Hippocampal formation (tissue), 2 donors: ENCODE measurements at places on chromosomes 2 and 18.

DNA sequence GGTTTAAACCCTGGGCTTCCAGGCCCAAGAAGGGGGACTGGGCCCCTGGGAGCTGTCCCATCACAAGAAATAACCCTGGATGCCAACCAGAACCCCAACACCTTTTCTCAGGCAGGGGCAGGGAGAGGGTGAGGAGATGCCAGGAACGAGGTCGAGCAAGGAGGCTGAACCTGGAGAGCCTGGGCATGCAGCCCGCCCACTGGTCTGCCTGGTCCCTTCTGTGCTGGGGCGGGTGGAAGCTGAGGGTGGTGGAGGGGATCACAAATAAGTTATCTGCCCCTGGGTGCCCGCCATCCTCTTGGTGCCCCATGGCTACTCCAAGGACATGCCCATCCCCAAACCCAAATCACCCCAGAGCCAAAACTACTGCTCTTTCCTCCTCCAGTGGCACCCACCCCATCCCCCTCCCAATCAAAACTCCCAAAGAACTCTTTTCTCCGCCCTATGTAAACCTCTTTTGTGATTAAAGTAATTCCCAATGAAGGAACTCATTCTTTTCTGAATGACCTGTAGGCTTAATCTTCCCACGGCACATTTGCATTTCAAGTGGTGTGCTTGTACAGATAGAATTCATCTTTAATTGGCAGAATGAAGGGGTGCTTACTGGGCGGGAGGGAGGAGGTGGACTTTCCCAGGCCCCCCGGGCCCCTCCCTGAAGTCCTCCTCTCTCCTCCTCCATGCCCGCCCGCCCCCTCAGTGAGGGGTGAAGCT lies 47.9 kb downstream of the EFR3B start:
- DNase-seq = no peak

GRCh38 chr18:25229920-25230319 lies 122.0 kb downstream of the ZNF521 start:
- DNase-seq = no peak

DNA sequence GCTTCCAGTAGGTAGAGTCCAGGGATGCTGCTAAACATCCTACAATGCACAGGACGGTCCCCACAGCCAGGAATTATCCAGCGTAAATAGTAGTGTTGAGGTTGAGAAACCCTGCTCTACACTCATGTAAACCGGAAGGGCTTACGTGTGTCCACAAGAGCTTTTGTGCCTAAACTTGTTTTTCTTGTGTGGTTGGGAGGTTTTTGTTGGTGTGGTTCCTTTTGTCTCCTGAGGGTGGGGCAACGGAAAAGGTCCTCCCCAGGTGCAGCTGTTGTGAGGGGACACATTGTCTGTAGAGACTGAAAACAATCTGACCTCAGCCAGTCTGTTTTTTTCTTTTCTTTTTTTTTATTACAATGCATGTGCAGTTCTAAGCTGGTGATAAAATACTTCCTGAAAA lies 72.7 kb upstream of the MGAT5 start:
- no peak for DNase-seq

GRCh38 chr2:110888411-110888810 lies 156.0 kb downstream of the ACOXL start:
- no peak for DNase-seq

- no peak for DNase-seq
Measured at GRCh38 chr2:117785740-117786139, 28.8 kb upstream of the DDX18 start.
